ENCODE measurements at places on chromosomes 2 and 18.

DNA sequence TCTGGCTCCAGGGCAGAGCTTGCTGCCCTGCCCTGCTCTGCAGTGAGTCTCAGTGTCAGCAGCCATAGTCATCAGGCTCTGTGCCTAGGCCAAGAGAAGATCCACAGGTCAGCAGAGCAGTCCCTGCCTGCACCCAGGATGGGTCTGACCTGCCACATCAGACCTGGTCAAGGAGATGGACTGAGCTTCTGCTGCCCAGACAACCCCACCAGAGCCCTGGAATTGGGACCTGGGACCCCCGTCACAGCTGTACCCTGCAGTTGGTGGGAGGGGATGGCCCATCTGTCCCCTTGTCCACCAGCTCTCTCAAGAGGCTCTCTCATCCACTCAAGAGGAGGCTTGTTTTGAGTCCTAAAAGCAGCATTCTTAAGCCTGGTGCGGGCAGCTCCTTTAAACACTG, 142.6 kb downstream of the TFCP2L1 start:
- DNase-seq = no peak

DNA sequence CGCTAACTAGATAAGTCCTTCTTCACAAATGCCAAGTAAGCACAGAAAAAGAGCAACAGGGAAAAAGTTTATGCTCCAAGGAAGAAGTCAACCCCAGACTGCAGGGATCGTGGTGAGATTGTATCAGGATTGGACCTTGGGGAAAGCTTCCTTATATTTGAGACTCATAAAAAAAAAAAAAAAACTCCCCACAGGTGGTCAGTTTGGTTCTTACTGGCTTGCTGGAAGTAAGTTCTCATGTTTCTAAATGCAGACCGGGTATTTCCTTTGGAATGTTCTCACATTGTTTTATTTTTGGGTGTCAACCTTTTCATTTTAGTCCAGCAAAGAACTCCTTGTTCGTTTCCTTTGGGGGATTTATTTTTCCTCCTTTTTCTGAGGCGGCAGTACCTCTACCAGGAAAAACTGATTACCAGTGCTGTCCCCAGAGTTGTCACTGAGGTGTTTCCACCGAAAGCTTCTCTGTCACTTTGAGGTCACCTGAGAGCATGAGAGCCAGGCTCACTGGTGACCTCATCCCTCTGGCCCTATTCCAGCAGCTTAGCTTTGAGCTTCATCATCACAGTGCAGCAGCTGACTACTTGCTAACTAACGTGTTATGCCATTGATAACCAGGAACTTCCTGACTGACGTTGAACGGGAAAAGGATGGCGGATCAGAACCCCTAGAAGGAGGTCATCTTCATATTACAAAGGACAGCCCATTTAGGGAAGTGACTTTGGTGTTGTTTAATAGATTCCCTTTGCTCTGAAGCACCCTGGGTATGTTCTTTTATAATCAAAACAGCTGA, 16.8 kb upstream of the ATP8B1 start:
- no peak for DNase-seq

- DNase-seq = no peak
Measured at GRCh38 chr2:237184919-237185552, 99.3 kb downstream of the COPS8 start.

- DNase-seq = no peak
Measured at GRCh38 chr2:105397025-105397722, 1.7 kb downstream of the FHL2 start.

GRCh38 chr2:205903549-205904129, 182.3 kb downstream of the INO80D start:
- peak; percentile 23 for DNase-seq

GRCh38 chr2:160201849-160202539, 1.9 kb upstream of the ITGB6 start:
- DNase-seq = no peak

GRCh38 chr2:96146153-96146880, 1.1 kb upstream of the DUSP2 start:
- DNase-seq = no peak

- DNase-seq = no peak
Measured at GRCh38 chr2:188327518-188328213, 36.0 kb downstream of the GULP1 start.
